Esophagus squamous epithelium (tissue), 5 donors: ENCODE measurements at places on chromosomes 3 and 15.

DNA sequence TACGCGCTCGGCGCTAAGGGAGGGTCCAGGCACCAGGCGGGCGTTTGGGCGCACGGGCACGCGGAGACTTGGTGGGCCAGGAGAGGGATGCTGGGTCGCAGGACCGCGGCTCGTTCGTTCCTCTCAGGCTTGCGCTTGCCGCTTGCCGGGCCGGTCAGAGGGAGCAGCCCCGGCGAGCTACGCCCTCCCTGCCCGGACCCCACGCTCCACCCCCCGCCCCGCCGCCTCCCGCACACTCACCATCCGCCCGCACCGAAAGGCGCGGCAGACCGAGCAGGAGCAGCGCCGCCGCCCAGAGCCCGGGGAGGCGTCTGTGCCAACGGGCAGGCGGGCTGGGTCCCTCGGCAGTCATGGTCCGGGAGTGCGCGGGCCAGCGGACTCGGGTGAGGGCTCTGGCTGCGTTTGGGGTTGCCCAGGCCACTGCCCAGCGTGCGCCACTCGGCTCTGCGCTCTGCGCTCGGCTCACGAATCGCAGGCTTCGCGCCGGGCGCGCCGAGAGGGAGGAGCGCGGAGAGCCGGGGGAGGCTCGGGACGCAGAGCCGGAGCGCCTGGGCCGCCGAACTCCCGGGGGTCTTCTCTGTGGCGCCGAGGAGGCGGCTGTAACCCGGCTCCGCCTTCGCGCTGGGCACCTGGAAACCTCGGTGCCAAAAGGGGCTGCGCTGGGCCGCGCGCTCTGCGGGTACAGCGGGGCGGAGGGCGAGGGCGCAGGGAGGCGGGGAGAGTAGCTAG lies at the start of gene SUSD5:
SUSD5 (minus strand) TSS at position 365 of the 729 bp plus-strand sequence; CDS start at position 352, 13 bp downstream.
- no peak for DNase-seq

GRCh38 chr3:50649451-50649931 lies 25.2 kb upstream of the DOCK3 start:
- DNase-seq = no peak

DNA sequence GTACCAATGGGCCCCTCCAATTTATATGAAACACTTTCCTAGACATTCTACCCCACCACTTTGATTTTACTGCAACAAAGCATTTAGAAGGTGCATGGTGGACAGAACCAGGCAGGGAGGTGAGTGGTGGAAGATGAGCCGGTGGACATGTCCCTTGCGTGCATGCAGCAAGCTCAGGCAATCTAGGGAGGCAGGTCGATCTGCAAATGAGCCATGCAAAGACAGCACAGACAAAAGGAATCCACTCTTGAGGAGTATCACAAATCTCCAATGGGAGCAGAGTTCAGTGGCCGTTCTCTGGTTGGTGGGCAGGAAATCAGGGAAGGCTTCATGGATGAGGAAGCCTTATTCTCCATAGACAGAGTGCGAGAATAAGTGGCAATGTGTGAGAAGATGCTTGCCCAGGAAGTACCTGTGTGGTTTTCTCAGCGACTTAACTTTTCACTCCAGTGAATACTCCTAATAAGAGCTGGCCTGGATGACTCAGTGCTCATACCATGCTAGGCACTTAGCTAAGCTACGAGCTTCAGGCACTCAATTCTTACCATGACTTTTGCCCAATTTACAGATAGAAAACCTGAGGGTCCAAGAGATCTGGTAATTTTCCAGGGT lies 152.5 kb downstream of the FOXP1 start:
- no peak for DNase-seq

DNA sequence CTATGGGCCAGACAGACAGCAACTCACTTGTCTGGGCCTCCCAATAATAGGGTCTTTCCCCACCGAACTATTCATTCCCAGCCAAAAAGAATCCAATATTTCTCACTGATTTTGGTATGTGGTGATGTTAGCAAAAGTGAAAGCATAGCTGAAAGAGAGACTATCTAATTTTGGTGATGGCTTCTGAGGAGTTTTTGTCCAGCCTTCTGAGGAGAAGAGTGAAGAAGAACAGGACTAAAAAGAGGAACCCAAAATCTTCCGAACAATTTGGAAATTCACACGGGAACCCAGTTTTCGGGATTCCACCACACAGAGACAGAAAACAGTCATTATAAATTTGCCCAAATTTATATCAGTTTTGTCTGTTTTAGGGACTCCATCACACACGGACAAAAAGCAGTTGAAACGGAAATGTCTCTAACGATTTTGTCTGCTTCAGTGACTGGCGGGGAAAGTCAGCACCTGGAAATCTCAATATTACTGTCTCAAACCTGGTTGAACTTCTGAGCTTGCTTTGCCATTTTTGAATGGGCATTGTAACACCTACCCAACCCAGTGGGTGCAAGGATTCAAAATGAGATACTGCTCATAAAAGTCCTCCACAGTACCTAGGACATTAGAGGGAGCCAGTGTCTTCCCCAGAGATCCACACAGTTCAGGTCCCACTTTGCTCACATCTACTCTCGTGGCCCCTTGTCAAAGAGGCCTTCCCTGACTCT lies 9.1 kb downstream of the CD80 start:
- DNase-seq = no peak

DNA sequence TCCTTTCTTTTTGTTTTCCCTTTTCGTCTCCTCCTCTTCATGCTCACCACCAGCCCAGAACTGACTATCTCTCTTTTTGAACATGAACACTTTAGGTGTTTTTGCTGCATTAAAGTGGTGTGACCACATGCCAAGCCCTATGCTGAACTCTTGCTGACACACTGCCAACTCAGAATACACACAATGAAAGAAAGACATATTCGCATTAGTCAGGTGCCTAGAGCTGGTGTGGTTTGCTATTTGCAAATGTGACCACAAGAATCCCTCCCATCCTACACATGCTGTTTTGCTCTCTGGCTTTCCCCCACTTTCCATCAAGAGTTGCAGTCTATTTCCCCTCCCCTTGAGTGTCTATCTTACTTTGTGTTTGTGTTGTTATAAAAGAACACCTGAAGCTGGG lies 967.8 kb upstream of the CFAP20DC start:
- DNase-seq = no peak

DNA sequence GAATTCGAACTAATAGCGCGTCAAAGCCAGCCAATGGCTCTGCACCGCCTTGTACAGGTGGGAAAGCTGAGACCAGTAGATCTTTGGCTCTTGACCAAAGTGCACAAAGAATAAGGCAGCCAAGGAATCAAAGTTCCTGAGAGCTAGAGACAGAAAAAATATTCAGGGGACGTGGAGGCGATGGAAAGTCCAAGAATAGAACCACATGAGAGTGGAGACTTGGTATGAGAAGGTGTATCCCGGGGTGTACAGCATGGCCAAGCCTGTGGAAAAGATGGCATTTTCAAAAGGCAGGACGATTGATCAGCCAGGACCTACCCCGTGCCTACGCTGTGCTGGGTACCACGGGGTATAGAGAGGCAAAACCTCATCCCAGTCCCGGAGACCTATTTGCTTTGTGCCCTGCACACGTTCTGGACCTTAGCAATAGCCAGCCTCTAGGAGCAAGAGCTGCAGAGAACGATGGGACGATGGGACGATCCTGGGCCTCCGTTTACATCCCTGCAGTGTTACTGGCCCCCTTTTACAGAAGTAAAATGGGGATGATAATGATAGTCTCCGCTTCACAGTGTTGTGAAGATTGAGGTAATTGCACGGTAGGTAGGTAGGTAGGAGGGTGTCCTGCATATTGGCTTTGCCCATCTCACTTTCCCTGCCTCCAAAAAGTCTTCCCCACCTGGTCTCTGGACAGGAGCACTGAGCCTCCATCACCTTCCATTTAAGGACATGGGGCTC lies 583 bp upstream of the RBSN start:
- DNase-seq = no peak

DNA sequence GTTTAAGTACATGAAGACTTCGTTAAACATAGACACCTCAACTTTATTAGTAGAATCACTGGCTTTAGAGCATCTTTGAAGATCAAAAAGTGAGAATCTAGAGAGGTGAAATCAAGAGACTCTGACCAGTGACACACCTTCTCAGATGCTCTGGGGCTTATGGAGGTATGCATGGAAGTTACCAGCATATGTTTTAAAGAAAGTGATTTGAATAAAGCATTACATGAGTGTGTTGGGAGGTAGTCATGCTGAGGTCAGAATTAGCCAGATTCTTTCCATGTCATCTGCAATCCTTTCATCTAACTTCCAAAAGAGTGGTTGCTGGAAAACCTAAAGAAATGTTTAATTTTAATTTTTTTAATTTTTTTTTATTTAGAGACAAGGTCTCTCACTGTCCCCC lies 658.0 kb upstream of the GOLIM4 start:
- DNase-seq = no peak

GRCh38 chr3:144583871-144584270 lies 612.2 kb downstream of the DIPK2A start:
- DNase-seq = no peak

DNA sequence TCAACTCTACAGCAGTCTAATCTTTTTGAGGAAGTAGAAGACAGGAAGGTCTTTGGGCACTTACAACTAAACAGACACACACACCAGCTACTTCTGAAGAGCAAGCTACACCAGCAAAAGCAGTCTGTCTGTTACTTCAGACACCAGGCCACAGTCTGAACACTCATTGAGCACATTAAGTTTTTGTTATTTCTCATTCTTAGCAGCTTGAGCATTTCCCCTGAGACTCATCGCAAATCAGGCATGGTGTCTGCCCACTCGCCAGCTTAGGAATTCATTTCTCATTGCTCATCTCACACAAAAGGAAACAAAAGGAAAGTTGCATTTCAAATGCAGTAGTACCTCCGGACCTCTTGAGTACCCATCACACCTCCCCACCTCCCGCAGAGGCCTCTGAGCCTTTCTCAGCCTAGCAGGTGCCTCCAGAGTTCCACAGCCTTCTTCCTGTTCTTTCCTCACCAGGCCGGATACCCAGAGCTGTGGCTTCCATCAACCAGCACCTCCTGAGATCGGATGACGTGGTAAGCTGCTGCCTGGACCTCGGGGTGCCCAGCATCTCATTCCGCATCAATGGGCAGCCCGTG lies 302.0 kb downstream of the RYR3 start:
- no peak for DNase-seq

GRCh38 chr3:38029400-38030125 lies at the start of gene PLCD1:
Gene PLCD1, minus strand, starts transcription at chr3:38029642. Its CDS starts 103 bp downstream, at chr3:38029539.
- DNase-seq = no peak

- peak; percentile 99 for DNase-seq
These were observed at the start of gene SERF2 for GRCh38 chr15:43791993-43792760. Gene SERF2, plus strand, starts transcription at chr15:43792320. Its CDS starts 57 bp downstream, at chr15:43792377.

- no peak for DNase-seq
These were observed 1258.2 kb upstream of the ALCAM start for GRCh38 chr3:104108522-104108921.

DNA sequence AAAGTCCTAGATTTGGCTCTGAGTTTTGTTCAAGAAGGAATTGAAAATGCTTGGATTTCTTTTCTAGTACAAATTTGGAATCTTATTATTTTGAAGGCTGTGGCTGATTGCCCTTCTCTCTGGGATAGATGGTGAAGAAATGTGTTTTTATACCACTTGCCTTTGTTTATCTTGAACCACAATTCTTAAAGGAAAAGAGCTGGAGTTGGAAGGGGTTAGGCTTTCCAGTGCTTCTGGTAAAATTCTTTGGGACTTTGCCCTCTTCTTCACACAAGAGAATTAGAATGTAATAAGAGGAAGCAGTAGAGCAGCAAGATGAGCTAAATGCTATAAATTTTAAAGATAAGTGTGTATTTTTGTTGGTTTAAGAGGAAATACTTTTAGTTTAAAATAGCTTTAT lies 65.8 kb downstream of the COL6A5 start:
- DNase-seq = no peak

GRCh38 chr3:106065831-106066230 lies 197.0 kb upstream of the CBLB start:
- DNase-seq = no peak

- DNase-seq = no peak
These were observed 873.8 kb downstream of the ROBO2 start for GRCh38 chr3:77913524-77914174.

DNA sequence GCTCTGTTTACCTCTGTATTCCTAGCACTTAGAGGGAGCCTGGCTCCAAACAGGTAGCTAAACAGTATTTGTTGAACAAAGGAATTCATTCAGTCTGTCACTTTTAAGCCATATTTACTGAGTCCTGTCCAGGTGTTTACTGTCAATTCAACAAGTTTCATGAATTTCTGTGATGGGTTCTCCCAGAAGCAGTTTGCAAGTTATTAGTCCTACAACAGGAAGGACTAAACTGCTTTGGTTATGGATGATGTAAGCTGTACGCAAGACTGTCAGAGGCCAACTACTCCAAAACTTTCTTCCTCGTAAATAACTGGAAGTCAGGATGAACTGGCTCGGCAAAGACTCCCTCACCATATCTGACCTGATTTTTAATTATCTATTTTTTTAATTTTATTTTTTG lies 25.1 kb downstream of the STIMATE start:
- no peak for DNase-seq

DNA sequence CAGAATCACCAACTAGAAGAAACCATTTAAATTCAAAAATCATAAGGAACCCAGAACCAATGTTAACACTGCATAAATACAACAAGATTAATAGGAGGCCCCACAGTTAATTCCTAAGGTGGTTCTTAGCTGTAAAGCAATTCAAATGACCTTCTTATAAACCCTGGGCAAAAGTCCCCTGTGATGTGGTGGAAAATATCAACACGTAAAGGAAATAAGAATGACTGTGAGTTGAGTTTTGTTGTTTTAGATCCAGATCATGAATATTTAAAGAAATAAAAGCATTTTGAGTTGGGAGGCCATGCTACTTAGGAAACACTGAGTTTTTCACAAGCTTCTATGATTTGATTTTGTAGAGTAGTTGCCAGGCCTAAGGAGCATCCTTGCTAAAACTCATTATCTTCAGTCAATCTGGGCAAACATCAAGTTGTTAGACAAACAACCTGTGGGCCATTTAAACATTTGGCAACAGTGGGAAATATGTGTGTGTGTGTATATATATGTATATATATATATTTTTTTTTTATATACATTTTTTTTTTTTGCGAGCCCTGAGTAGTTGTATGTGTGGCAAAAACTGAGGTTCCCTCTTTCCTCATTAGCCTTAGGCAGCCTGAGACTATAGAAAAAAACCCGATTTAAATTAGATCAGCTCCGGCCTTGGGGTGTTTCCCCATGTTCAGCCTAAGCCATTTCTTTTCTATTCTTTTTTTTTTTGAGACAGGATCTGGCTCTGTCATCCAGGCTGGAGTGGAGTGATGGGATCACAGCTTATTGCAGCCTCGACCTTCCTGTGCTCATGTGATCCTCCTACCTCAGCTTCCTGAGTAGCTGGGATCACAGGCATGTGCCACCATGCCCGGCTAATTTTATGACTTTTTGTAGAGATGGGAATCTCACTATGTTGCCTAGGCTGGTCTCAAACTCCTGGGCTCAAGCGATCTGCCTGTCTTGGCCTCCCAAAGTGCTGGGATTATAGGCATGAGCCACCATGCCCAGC lies 8.0 kb upstream of the PXK start:
- no peak for DNase-seq

GRCh38 chr3:111999484-112000324 lies 982 bp downstream of the TAGLN3 start:
- no peak for DNase-seq

DNA sequence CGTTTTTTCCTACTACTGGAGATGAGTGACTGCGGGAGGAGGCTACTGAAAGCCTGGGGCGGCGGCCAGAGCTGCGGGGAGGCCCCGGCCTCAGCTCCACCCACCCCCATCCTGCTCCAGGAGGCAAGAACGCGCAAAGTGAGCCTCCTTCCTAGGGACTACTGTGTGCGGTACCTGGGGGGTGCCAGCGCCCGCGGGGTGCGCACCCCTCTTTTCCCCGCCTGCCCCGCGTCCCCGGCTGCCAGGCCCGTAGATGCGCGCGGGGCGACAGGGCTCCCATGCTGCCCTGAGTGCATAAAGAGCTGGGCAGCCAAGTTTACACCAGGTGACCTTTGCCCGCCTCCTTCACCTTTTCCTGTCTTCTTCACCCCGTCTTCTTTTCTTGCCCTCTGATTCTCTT lies 2.5 kb upstream of the USF3 start:
- no peak for DNase-seq
